Nucleus accumbens (tissue), 56 donors: ENCODE measurements at places on chromosomes 5 and 9.

GRCh38 chr5:1923766-1924165, 41.0 kb upstream of the IRX4 start:
- DNase-seq = no peak

DNA sequence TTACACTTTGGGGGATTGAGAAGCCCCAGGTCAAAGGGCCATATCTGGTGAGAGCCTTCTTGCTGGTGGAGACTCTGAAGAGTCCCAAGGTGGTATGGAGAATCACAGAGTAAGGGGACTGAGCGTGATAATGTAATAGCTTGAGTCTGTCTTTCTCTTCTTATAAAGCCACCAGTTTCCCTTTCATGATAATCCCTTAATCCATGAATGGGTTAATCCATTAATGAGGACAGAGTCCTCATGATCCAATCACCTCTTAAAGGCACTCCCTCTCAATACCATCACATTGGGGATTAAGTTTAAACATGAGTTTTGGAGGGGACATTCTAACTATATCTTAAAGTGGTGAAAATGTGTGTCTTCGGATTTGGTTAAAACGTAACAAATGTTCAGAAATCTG, 21.5 kb downstream of the WDR36 start:
- no peak for DNase-seq

DNA sequence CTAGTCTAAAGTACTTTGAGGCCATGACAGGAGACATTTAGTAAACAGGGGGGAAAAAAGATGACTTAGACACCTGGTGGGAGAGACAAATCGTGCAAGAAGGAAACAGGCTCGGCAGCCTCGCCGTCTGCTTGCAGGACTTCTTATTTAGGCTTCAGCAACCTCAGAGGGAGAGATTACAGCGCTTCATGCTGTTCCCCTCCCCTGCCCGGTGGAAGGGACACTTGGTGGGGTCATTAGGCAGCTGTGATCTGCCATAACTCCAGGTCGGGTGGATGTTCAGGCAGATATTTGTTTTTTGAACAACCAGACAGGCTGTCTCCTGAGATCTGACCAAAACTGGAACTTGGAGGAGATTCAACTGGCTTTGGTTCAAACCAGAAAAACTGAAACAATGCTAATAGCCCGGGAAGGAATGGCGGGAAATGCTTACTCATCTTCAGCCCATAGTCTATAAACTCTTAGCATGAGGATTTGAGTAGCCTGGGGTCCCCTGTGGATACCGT, 38.1 kb upstream of the CD180 start:
- DNase-seq = no peak

DNA sequence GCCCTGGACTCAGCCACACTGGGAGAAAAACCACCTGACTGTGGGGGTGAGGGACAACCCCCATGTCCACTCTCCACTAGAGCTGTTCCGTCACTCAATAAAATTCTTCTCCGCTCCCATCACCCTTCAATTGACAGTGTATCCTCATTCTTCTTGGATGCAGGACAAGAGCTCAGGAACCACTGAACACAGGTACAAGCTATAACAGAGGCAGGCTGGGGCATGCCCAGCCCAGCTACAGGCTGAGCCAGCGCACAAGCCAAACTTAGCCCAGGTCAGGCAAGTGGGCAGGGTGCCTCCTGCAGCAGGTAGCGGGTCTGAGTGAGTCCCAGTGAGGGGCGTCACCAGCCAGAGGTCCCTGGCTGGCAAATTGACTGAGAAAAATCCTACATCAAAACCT, 183.4 kb downstream of the HINT1 start:
- no peak for DNase-seq

- DNase-seq = no peak
Observed at GRCh38 chr9:37555786-37556185, 20.4 kb downstream of the FBXO10 start.

DNA sequence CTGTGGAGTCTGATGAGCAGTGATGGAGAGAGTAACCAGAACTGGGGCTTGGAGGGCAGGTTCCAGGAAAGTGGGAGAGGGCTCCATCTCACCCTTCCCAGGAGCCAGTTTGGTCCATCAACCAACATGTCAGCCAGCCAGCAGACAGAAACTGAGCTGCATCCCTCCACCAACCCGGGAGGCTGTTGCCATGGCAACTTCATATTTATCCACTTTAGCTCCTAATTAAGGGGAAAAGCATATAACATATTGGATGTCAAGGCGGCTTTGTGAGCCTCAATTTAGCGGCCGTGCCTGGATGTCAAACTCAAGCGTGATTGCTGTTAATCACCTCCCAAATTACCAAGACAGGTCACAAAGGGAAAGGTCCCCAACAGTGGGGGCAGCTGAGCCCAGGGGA, 81.5 kb upstream of the ARAP3 start:
- no peak for DNase-seq

DNA sequence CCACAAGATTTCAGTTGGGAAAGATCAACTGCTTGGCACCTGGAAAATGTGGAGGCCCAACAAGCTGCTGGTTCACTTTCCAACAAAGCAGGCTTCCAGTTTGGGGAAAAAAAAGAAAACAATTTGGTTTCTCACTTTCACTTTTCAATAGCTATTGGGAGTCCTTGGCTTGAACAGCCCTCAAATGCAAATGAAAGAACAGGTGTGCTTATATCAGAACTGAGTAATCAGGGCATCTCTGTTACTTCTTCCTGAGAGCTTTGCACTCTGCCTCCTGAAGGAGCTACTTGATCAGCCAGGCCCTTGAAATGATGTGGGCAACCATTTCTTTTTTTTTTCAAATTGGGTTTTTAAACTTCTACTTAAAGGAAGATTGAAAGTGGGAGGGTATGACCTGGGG, 73.5 kb downstream of the MFAP3 start:
- DNase-seq = no peak

GRCh38 chr9:134693011-134693410, 51.4 kb downstream of the COL5A1 start:
- no peak for DNase-seq

- no peak for DNase-seq
Observed at GRCh38 chr9:131020388-131020787, 11.4 kb downstream of the LAMC3 start.

DNA sequence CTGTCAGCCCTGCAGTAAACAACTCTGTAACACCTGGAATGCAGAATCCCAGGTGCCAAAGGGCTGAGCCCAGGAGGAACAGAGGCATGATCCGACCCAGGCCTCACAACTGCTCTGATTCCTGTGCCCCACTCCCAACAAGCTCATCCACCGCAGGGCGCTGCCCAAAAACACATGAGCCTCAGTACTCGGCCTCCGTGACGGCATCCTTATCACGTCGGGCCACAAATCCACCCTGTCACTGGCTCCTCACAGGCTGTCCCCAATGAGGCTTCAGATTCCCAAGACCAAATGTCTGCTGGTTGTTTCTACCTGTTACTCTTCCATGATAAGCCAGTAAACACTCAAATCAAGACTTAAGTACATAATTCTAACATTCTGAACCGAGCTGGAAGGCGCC, 15.2 kb downstream of the QSOX2 start:
- DNase-seq = no peak

- no peak for DNase-seq
Observed at GRCh38 chr5:1138445-1139245, 26.8 kb upstream of the SLC12A7 start.

DNA sequence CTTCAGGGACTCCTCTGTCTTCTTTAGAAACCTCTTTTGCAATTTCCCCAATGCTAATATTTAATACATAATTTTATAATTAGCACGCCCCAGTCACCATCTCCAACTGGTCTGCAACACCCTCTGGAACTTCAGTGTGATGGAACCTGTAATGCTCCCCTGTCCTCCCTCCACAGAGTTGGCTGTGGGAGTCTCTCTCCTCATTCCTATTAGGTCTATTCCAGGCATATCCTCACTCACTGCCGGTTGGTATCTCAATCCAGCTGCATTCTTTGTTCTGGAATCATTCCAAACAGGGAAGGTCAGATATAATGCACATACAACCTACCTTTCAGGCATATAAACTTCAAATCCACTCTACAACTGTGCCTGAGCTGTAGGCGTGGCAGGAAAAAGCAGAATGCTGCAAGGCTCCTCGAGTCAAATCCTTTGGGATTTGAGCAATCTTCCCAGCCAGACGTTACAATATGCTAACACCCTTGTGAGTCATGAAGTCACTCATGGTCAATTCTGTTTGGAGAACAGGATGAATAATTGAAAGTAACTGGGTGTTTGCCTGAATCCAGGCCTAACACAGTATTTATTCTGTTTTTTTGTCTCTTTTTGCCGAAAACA, 293.8 kb downstream of the CWC27 start:
- no peak for DNase-seq

DNA sequence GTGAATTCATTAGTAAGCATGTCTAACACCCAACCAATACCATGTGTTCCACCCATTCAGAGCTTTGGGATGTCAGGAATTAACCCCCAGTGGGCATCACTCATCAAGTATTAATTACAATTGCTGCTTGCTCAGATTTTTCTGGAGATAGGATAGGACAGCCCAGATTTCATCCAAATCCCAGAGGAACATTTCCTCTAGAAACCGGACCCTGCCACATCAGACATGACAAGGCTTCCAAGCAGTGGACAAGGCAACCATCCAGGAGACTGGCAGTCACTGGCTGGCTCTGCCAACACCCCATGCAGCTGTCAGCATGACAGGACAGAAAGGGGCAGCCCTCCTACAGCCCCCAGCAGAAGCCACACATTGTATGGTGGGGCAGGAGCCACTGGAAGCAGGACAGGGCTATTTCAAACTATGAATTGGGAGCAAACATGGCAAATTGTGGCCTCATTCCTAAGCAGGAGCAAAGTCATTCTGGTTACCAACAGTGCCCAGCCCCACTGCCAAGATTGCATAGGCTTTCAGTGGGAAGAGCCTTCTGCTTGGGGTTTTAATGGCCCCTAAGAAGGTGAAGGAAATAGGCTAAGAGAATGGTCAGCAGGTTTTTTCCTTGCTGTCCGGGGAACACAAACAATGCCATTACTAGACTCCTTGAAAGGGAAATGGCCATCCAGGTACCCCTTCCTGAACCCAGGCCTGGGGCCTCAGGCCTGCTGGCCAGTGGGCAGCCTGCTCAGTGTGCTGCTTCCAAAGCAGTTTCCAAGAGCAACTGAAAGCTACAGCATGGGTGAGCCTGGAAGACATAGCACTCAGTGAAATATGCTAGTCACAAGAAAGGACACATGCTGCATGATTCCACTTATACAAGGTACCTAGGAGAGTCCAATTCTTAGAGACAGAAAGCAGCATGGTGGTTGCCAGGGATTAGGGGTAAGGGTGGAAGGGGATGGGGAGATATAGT, 294.7 kb upstream of the SLC30A5 start:
- no peak for DNase-seq

DNA sequence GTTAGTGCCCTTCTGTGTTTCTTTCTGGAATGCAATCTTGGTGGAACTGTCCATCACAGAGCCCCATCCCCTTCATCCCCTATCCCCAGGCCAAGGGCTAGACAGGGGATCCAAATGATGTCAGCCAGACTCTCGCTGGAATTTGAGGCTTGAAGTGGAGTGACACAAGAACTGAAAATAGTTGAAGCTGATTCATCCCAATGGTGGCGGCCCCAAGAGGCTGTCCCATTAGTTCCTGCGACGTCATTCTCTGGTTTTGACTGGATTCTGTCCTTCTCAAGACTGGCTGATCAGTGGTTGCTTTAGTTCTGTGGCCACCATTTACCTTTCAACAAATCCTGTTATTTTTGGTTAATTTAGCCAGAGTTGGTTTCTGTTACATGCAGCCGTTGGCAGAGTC, 59.9 kb downstream of the SUB1 start:
- DNase-seq = no peak
